ENCODE measurements at places on chromosomes 16 and 17. TPM values are rescaled to one million over a fixed set of nuclear protein-coding genes. Genes with fewer than 3 reads are reported as not detected.

- H3K4me3 ChIP-seq, result no peak overlapping the region
- DNase-seq, result no peak
- peaks cover 4% of the 10 kb centered on the region for H3K27me3 ChIP-seq
- peaks cover 11% of the 10 kb centered on the region for H3K36me3 ChIP-seq
- peaks cover 12% of the 10 kb centered on the region for H3K4me1 ChIP-seq
These were observed 5.2 kb downstream of the RAB40B start for GRCh38 chr17:82693168-82693867.

DNA sequence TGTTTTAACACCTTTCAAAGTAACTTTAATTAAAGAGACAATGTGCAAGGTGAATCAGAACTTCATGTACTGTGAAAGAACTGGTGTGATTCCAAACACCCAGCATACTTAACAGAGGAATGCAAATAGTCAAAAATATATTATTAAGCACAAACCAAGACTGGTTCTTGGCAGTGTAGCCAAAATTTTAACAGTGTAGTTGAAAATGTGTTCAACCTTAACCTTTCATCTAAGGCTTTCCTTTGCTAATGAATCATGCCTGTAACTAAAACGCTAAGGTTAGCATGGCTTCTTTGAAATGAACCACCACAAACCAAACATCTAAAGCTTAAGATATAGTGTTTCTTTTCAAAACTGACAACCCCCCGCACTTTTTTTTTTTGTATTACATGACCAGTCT, 146.3 kb upstream of the AXIN2 start:
- H3K27me3 ChIP-seq, result peaks cover 7% of the 10 kb centered on the region
- H3K36me3 ChIP-seq, result no peaks in the 10 kb centered on the region
- H3K4me1 ChIP-seq, result peaks cover 9% of the 10 kb centered on the region
- no peak overlapping the region for H3K4me3 ChIP-seq

GRCh38 chr16:74224828-74225612, 71.6 kb upstream of the PSMD7 start:
- DNase-seq, result no peak
- H3K27ac ChIP-seq, result no peak overlapping the region
- peaks cover 2% of the 10 kb centered on the region for H3K27me3 ChIP-seq
- H3K4me1 ChIP-seq, result no peaks in the 10 kb centered on the region
- no peaks in the 10 kb centered on the region for H3K36me3 ChIP-seq
- H3K4me3 ChIP-seq, result no peak overlapping the region

- H3K4me1 ChIP-seq, result peaks cover 35% of the 10 kb centered on the region
- H3K4me3 ChIP-seq, result peak overlapping the region; percentile 98
- H3K36me3 ChIP-seq, result peaks cover 37% of the 10 kb centered on the region
- peak overlapping the region; percentile 95 for H3K27ac ChIP-seq
- no peaks in the 10 kb centered on the region for H3K27me3 ChIP-seq
These were observed 656 bp upstream of the FUS start for GRCh38 chr16:31179219-31179746.

DNA sequence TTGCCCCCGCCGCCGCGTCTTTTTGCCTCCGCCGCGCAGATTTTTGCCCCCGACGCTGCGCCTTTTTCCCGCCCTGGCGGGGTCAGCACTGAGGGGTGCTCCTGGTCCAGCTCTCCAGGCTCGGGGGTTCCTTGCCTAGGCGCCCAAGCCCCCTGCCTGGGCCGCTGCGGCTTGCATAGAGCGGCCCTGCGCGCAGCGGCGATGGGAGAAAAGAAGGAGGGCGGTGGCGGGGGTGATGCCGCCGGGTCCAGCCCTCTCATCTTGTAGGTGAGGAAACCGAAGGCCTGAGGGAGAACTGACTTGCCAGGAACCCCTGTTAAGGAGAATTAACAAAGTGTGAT, 330.8 kb upstream of the WSB1 start:
- no peak for DNase-seq
- no peaks in the 10 kb centered on the region for H3K36me3 ChIP-seq
- peaks cover 10% of the 10 kb centered on the region for H3K27me3 ChIP-seq
- no peaks in the 10 kb centered on the region for H3K4me1 ChIP-seq

DNA sequence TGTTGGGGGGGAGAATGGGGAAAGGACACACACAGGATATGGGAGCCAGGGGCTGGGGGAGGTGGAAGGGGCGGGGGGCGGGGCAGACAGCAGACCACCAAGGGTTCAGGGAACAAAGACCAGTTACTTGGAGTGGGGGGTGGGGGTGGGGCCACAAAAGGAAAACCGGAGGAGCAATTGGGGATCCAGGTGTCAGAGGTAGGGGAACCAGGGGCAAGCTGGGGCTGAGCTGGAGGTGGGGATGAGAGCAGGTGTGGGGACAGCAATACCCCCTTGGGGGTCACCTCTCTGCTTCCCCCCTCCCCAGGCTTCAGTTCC, 1.4 kb upstream of the ORAI3 start:
- peak overlapping the region; percentile 5 for H3K4me3 ChIP-seq
- peaks cover 27% of the 10 kb centered on the region for H3K36me3 ChIP-seq

- H3K4me1 ChIP-seq, result peaks cover 74% of the 10 kb centered on the region
- H3K36me3 ChIP-seq, result no peaks in the 10 kb centered on the region
- H3K27me3 ChIP-seq, result peaks cover 4% of the 10 kb centered on the region
- no peak for DNase-seq
- peak overlapping the region; percentile 80 for H3K4me3 ChIP-seq
- H3K27ac ChIP-seq, result peak overlapping the region; percentile 75
These were observed 507 bp downstream of the CIITA start for GRCh38 chr16:10877472-10877946.

Gene CHST4
- total RNA-seq, result not detected

DNA sequence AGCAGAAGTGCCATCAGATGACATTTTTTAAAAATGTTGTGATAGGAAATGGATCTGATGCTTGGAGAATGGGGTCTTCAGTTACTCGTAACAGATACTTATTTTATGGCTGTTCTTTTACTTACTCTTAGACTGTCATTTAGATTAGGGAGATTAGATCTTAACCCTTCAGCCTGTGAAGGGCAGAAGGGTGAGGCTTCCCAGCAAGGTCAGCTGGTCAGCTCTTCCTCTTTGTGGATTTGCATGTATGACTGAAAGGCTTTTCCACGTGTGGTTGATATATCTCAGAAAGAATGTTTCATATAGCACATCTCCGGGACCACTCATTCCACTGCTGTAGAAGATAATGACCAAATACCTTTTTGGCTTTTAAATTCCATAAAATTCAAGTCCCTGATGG, 27.4 kb downstream of the GRB7 start:
- H3K36me3 ChIP-seq, result peaks cover 69% of the 10 kb centered on the region
- H3K27me3 ChIP-seq, result no peaks in the 10 kb centered on the region
- H3K4me1 ChIP-seq, result peaks cover 47% of the 10 kb centered on the region
- no peak for DNase-seq
- H3K27ac ChIP-seq, result no peak overlapping the region
- no peak overlapping the region for H3K4me3 ChIP-seq

- H3K4me1 ChIP-seq, result peaks cover 18% of the 10 kb centered on the region
- no peaks in the 10 kb centered on the region for H3K27me3 ChIP-seq
- DNase-seq, result no peak
These were observed 1.8 kb upstream of the JMJD8 start for GRCh38 chr16:685967-686366.

GRCh38 chr17:58388302-58389190, 28.8 kb downstream of the RNF43 start:
- peaks cover 66% of the 10 kb centered on the region for H3K4me1 ChIP-seq
- no peak overlapping the region for H3K27ac ChIP-seq
- no peak overlapping the region for H3K4me3 ChIP-seq
- DNase-seq, result no peak
- H3K36me3 ChIP-seq, result peaks cover 46% of the 10 kb centered on the region

Gene CDH13
- not detected for total RNA-seq

DNA sequence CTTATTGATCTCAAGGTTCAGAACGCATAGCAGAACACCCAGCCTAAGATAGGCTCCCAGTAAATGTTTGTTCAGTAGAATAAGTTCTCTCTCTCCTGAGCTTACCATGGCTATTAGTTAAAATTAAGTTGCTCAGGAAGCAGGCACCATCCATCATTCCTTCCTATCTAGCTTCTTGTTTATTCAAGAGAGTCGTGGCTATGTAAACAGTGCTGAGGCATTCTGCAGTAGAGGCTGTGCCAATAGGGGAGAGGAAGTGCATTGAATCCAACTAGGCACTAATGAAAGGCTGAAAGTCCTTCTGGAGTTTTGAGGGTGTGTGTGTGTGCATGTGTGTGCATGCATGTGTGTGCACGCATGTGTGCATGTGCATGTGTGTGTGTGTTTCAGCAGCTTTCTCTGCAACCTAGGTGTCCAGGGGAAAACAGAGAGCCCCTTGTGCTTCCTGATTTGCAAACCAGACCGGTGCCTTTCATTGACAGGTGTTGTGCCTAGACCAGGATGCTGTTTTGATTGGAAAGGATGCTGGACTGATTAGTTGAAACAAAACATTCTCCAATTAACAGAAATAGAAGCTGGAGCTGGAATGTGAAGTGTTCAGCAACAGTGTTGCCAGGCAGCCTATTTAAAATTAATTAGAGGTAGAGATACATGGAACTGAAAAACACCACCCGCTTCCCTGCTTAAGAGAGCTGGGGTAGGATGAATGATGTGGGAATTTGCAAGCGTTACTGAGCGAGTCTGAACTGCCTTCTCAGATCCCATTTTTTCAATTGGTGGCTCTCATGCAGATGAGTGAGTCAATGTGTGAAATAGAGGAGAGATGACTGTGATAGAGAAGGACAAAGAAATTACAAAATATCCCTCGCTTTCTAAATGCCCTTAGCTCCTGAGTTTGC, 103.3 kb upstream of the CLEC3A start:
- DNase-seq, result no peak
- no peak overlapping the region for H3K4me3 ChIP-seq
- no peaks in the 10 kb centered on the region for H3K36me3 ChIP-seq
- no peaks in the 10 kb centered on the region for H3K4me1 ChIP-seq
- peaks cover 3% of the 10 kb centered on the region for H3K27me3 ChIP-seq

GRCh38 chr17:75124041-75124818, 7.3 kb downstream of the NT5C start:
- H3K4me3 ChIP-seq, result no peak overlapping the region
- no peaks in the 10 kb centered on the region for H3K27me3 ChIP-seq
- peak overlapping the region; percentile 83 for H3K27ac ChIP-seq
- peaks cover 24% of the 10 kb centered on the region for H3K4me1 ChIP-seq
- H3K36me3 ChIP-seq, result peaks cover 24% of the 10 kb centered on the region

Gene KRT32
- not detected for total RNA-seq

DNA sequence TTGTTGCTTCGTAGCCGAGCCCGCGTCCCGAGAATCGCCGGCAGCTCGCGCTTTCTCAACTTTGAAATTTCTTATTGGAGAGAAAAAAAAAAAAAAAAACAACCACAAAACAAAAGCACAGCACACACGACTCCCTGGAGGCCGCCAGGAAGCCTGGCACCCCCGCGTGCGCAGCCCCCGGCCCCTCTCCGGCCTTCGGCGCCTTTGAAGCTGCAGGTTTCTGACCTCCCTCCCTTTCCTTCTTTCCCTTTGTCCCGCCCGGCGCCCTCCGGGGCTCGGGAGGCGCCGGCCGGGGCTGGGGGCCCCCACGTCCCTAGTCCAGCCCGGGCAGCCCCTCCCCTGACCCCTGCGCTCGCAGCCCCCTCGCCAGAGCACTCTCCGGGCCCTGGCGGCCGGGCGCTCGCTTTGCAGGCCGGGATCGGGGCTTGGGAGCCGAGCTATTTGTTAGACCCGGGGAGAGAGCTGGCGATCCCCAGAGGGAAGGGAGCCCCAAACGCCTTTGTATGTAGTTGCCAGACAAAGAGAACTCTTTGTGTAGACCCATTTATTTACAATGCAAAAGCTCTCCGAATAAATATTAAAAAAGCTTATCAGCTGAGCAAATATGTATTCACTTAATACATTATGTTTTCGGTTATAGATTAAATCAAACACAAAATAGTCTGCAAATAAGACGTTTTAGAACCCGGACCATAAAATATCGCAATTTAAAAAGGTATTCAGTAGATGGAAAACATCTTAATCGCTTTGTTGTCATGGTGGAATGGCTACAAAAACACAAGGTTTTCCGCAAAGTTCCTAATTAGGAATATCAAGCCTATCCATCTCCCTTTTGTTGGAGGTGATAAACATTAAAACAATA, 2.3 kb downstream of the BAHCC1 start:
- peak overlapping the region; percentile 17 for H3K4me3 ChIP-seq
- H3K36me3 ChIP-seq, result peaks cover 4% of the 10 kb centered on the region
- no peak for DNase-seq
- H3K4me1 ChIP-seq, result peaks cover 13% of the 10 kb centered on the region

DNA sequence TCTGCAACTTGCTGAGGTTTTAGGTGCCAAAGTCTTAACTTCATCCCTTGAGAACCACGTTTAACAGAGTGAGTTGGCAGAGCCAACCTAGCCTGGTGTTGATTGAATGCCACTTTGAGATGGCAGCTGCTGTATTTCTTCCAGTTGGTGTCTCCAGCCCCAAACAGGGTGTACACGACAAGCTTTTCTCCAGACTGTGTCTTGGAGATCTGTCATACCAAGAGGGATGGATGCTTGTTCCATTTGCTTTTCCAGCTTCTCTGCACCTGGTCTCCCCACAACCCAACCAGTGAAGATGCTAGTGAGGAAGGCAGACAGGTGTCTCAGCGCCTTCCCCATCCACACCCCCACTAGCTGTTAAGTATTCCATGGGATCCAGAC, 141.1 kb upstream of the HS3ST2 start:
- no peaks in the 10 kb centered on the region for H3K4me1 ChIP-seq
- DNase-seq, result no peak
- H3K27ac ChIP-seq, result no peak overlapping the region
- H3K27me3 ChIP-seq, result no peaks in the 10 kb centered on the region

DNA sequence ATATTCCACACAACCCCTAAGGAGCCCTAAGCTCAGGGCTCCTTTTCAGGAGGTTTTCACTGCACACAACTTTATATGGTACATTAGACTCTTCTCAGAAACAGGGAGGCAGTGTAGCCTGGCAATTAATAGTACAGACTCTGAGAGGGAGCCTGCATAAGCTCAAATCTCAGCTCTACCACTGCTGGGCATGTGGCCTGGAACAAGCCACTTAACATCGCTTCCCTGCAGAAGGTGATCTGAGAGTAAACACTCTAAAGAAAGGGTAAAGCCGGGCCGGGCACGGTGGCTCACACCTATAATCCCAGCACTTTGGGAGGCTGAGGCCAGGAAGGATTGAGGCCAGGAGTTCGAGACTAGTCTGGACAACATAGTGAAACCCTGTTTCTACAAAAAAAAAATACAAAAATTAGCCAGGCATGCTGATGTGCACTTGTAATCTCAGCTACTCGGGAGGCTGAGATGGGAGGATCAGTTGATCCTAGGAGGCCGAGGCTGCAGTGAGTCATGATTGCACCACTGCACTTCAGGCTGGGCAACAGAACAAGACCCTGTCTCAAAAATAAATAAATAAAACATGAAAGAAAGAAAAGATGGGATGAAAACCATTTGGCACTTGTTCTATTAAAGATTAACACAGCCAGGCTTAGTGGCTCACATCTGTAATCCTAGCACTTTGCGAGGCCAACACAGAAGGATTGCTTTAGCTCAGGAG, 70.7 kb upstream of the DNAJA2 start:
- H3K4me3 ChIP-seq, result no peak overlapping the region
- peaks cover 11% of the 10 kb centered on the region for H3K4me1 ChIP-seq
- DNase-seq, result no peak

- H3K36me3 ChIP-seq, result no peaks in the 10 kb centered on the region
- no peak overlapping the region for H3K4me3 ChIP-seq
- H3K27me3 ChIP-seq, result no peaks in the 10 kb centered on the region
- H3K27ac ChIP-seq, result no peak overlapping the region
These were observed 160.2 kb downstream of the TOX3 start for GRCh38 chr16:52386694-52387093.

- H3K36me3 ChIP-seq, result no peaks in the 10 kb centered on the region
- no peak overlapping the region for H3K27ac ChIP-seq
- DNase-seq, result no peak
These were observed 9.8 kb downstream of the WSCD1 start for GRCh38 chr17:6079960-6080359.

GRCh38 chr17:28871056-28871579, 16.3 kb downstream of the ERAL1 start:
- H3K4me3 ChIP-seq, result no peak overlapping the region
- no peaks in the 10 kb centered on the region for H3K27me3 ChIP-seq
- H3K36me3 ChIP-seq, result peaks cover 2% of the 10 kb centered on the region
- DNase-seq, result peak; percentile 39
- peaks cover 15% of the 10 kb centered on the region for H3K4me1 ChIP-seq
